Activated CD4-positive, alpha-beta T cell treated with anti-CD3 and anti-CD28 coated beads, Interleukin-2, amount 50 U/mL, for 4 hours (primary cell): ENCODE measurements at places on chromosomes 1 and 21.

DNA sequence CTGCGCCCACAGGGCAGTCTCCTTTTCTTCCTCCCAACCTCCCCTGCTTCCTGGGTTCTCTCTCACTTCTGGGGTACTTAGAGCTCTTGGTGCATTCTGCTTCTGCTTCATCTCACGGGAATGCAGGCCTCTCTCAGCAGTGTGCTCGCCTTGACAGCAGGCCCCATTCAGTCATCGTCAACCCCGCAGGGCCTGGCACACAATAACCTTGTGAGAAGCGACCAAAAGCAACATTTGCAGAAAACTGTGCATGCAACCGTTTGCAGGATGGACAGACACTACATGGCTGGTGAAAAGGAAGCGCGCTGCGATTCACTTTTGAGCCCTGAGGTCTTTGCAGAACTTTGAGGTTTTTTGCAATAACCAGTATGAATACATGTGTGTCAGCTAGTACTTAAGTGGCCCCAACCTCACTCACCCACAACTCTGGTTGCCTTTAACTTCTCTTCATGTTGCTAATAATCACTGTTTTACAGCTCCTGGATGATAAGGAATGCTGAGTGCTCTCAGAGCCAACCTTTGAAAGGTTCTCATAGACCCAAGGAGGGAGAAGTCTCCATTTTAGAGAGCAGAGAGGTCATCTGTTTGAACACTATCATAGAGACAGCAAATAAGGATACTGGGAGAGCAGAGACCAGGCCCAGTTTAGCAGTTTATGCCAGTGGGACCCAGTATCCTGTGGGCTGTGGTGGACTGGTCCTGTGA is 2.5 kb upstream of the CD160 start:
- DNase-seq: no peak

DNA sequence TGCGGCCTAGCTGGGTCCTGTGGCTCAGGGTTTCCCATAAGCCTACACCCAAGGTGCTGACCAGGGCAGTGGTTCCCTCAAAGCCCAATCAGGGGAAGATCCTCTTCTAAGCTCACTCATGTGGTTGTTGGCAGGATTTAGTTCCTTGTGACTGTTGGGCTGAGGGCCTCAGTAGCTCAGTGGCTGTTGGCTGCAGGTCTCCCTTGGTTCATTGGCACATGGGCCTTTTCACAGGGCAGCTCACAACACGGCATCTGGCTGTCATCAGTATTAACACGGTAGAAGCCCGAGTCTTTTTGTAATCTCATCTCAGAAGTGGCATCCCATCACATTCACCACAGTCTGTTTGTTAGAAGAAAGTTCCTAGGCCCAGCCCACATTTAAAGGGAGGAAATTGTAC is 188.2 kb upstream of the HMCN1 start:
- DNase-seq: no peak

GRCh38 chr21:28455253-28455600 is 537.5 kb downstream of the LTN1 start:
- no peak for DNase-seq

GRCh38 chr1:175508320-175509110 is 234.9 kb downstream of the TNR start:
- DNase-seq: no peak

DNA sequence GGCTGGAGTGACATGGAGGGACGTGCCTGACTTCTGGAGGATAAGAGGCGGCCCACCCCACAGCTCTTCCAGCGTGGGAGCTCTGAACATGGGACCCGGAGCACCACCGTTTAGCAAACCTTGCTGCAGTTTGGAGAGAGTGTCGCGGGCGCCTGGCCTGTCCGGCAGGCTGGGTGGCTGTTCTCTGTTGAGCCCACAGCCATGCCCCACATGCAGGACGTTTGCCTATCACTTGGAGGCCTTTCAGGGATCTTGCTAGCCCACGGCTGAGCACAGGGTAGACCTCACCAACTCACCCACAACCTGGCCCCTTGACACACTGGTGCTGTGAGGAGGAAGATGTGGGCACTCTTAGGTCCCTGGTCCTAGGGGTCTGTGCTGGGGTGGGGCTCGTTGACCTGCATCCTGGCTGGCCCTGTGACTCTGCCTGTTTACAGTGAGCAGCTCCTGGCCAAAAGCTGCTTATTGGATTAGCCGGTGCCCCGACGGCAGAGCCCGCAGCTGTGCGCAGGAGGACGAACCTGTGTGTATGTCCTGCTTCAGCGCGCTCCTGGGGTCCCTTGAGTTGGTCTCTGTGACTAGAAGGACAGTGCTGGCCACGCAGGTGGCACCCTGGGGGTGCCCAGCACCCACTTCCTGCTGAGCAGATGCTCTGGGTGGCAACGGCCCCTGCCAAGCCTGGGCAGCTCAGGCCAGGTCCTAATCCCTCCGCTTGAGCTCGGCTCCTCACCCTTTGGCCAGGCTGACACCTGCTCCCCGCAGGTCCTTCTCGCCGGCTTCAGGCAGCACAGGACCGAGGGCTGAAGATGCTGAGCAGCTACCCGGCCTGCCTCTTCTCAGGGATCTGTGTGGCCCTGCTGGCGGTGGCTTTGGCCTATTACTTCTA is 72.4 kb upstream of the TRAPPC10 start:
- no peak for DNase-seq

DNA sequence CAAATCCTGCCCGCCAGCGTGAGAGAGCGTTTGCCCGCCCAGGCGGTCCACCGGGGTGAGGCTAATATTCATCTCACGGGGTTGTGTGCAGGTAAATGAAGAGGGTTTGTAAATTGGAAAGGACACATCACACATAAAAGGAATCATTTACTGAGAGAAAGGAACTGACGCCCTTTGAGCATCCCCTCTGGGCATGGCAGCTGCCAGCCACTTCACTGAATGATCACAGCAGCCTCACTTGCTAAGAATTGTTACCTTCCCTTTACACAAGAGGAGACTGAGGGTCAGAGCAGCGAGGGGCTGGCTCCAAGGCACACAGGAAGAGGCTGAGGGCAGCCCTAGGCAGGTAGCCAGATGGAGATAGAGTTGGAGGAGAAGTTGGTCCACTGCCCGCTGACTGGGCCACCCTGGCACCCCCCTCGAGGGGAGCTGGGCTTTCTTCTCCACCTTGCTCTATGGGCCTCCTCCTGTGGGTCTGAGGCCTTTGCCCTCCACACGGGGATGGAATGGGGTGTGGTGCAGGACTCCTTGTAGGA is 96.0 kb downstream of the FOXD2 start:
- DNase-seq: no peak

DNA sequence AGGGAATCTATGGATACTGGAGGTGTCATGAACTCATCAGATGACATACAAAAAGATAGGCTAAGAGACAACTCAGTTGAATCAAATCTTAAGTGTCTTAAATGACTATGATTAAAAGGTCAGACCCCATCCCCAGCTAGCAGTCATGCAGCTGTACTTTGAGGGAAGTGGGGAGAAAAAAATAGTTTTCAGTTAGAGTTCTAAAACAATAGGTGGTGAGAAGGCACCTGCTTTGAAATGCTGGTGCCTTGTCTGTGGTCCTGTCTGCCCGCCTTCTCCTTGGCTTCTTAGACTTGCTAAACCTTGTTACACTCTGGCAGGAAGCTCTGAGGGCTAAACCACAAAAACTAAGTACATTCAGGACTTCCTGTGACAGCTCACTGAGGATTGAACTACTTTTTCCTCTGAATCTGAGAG is 15.3 kb downstream of the CD2 start:
- peak; percentile 73 for DNase-seq

DNA sequence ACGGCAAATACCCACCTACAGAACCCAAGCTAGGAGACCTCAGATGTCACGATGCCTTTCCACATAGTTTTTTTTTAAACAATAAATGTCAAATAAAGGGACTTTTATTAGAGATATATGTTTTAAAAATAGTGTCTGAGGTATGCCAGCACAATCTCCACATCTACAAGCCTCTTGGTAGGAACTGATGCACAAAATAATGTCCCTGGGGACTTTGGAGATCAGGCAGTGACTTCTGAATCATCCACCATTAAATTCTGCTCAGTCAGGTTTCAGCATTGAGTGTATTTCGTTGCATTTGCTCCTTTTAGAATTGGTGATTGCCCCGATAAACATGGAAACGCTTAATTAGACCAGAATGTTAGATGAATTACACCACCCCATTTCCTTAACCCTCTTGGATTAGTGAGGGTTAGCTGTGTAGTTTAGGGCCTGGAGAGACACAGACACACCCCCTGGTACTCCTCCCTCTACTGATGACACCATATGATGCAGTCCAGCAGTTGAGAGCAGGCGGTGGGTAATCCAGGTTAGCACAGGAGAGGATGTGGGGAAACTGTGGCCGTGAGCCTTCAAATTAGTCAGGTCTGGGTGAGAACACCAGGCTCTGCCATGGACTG is 33.6 kb downstream of the LGR6 start:
- no peak for DNase-seq
